Frontal cortex (tissue), 4 donors: ENCODE measurements at places on chromosomes 3 and 15. TPM values are rescaled to one million over a fixed set of nuclear protein-coding genes. Genes with fewer than 3 reads are reported as not detected.

DZIP1L gene
- 4.5 TPM for total RNA-seq

KCNMB3 gene
- 2.0 TPM for total RNA-seq

CFAP92 gene
- total RNA-seq = 1.6 TPM

THRB gene
- 42.4 TPM for total RNA-seq

SLC2A2 gene
- total RNA-seq = not detected

CPN2 gene
- not detected for total RNA-seq
